ENCODE measurements at places on chromosomes 2 and 18. TPM values are rescaled to one million over a fixed set of nuclear protein-coding genes. Genes with fewer than 3 reads are reported as not detected.
A peak's percentile ranks its signal among the peaks of the same experiment; 100 is the strongest.

Gene NT5C1B
- not detected for total RNA-seq

- H3K4me3 ChIP-seq, result no peak overlapping the region
- peak; percentile 38 for DNase-seq
- peak overlapping the region; percentile 13 for H3K27ac ChIP-seq
- H3K27me3 ChIP-seq, result no peaks in the 10 kb centered on the region
- H3K4me1 ChIP-seq, result no peaks in the 10 kb centered on the region
These were observed 16.2 kb downstream of the ADRA2B start for GRCh38 chr2:96099861-96100798.

Gene SERPINB11
- total RNA-seq, result not detected

- no peaks in the 10 kb centered on the region for H3K4me1 ChIP-seq
- no peak for DNase-seq
- no peak overlapping the region for H3K27ac ChIP-seq
- H3K4me3 ChIP-seq, result no peak overlapping the region
- no peaks in the 10 kb centered on the region for H3K27me3 ChIP-seq
These were observed 148.9 kb downstream of the ZEB2 start for GRCh38 chr2:144370937-144371584.

DNA sequence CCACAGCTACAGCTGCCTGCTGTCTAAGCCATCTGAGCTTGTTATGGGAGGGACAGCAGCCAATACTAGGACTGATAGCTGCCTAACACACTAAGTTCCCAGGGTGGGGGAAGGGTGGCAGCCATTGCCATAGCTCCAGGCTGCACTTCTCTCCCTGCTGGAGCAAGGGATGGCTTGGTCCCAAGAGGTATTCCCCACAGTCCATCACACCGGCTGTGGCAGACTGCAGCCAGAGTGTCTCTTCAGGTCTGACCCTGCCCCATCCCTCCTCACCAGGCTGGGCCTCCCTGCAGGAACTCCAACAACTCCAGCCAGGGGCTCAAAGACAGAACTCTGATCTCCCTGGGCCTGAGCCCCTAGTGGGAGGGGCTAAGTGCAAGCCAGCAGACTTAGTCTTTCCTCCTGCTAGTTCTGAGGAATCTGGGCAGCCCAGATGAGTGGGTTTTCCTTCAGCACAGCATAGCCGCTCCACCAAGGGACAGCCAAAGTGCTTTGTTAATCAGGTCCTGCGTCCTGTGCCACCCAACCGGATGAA, 632.1 kb downstream of the SOCS6 start:
- no peaks in the 10 kb centered on the region for H3K4me1 ChIP-seq
- no peak for DNase-seq
- H3K4me3 ChIP-seq, result no peak overlapping the region

Gene ARHGAP15
- 8.4 TPM for total RNA-seq

GRCh38 chr2:159155320-159155719, 131.2 kb downstream of the WDSUB1 start:
- H3K36me3 ChIP-seq, result no peaks in the 10 kb centered on the region
- DNase-seq, result peak; percentile 72
- H3K27ac ChIP-seq, result peak overlapping the region; percentile 54
- H3K4me1 ChIP-seq, result no peaks in the 10 kb centered on the region
- H3K27me3 ChIP-seq, result no peaks in the 10 kb centered on the region

GRCh38 chr2:191866675-191867506, 20.0 kb upstream of the CAVIN2 start:
- H3K4me1 ChIP-seq, result no peaks in the 10 kb centered on the region
- no peak overlapping the region for H3K4me3 ChIP-seq
- peak overlapping the region; percentile 18 for H3K27ac ChIP-seq
- no peaks in the 10 kb centered on the region for H3K27me3 ChIP-seq
- H3K36me3 ChIP-seq, result no peaks in the 10 kb centered on the region
- DNase-seq, result no peak

GRCh38 chr2:30960213-30960612, 153.0 kb upstream of the CAPN13 start:
- H3K36me3 ChIP-seq, result no peaks in the 10 kb centered on the region
- no peak overlapping the region for H3K4me3 ChIP-seq
- no peaks in the 10 kb centered on the region for H3K4me1 ChIP-seq
- DNase-seq, result no peak
- no peak overlapping the region for H3K27ac ChIP-seq

Gene MDH1B
- total RNA-seq, result 0.40 TPM

- H3K27ac ChIP-seq, result no peak overlapping the region
- no peak for DNase-seq
- no peaks in the 10 kb centered on the region for H3K36me3 ChIP-seq
- no peaks in the 10 kb centered on the region for H3K27me3 ChIP-seq
These were observed 175.2 kb downstream of the SNTG2 start for GRCh38 chr2:1125633-1126370.

GRCh38 chr2:142940606-142941223, 63.3 kb downstream of the KYNU start:
- H3K4me3 ChIP-seq, result no peak overlapping the region
- no peaks in the 10 kb centered on the region for H3K27me3 ChIP-seq
- H3K36me3 ChIP-seq, result no peaks in the 10 kb centered on the region
- no peaks in the 10 kb centered on the region for H3K4me1 ChIP-seq

- DNase-seq, result no peak
- no peaks in the 10 kb centered on the region for H3K27me3 ChIP-seq
- no peaks in the 10 kb centered on the region for H3K4me1 ChIP-seq
- H3K4me3 ChIP-seq, result no peak overlapping the region
- H3K36me3 ChIP-seq, result no peaks in the 10 kb centered on the region
These were observed 46.1 kb upstream of the PTH2R start for GRCh38 chr2:208360259-208361076.

DNA sequence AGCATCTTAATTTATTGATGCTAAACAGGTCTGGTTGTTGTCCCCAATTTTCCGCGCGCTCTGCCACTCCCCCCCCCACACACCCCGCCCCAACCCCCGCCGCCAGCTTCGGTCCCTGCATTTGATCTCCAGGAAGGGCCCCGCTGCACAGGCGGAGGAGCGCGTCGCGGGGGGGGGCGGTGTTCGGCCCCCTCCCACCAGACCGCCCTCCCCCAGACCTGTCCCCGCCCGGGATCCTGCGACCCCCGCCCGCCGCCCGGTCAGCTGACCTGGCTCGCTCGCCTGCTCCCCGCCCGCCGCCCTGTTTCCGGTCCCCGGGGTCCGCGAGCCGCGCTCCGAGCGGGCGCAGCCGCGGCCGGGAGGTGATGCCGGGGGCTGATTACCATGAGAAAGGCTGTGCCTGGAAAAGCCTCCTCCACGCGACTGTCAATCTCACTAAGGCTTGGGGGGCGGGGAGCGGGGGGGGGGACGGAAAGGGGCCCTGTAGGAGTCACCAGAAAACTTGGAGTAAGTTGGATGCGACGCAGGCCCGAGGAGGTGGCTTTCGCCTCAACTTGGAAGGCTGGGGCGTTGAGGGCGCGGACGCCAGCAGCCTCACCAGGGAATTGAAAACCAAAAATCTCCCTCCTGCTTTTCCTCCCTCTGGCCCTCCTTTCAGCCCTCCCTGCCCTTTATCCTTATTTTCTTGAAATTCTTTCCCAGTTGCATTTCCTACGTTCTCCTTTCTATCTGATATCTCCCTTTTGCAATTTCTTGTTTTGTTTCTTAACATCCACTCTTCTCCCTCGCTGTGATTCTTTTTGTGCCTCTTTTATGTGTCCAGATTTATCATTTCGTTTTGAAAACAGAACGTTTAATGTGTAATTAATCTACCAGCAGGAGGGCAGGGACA, 4.4 kb upstream of the ZEB2 start:
- no peaks in the 10 kb centered on the region for H3K4me1 ChIP-seq
- DNase-seq, result peak; percentile 60
- peak overlapping the region; percentile 89 for H3K27ac ChIP-seq
- peak overlapping the region; percentile 55 for H3K4me3 ChIP-seq

All from Peyer's patch (tissue), 4 donors.